ENCODE measurements at places on chromosomes 5 and 9.

- DNase-seq, result no peak
Observed at GRCh38 chr9:119689879-119690278, 320.6 kb upstream of the BRINP1 start.

DNA sequence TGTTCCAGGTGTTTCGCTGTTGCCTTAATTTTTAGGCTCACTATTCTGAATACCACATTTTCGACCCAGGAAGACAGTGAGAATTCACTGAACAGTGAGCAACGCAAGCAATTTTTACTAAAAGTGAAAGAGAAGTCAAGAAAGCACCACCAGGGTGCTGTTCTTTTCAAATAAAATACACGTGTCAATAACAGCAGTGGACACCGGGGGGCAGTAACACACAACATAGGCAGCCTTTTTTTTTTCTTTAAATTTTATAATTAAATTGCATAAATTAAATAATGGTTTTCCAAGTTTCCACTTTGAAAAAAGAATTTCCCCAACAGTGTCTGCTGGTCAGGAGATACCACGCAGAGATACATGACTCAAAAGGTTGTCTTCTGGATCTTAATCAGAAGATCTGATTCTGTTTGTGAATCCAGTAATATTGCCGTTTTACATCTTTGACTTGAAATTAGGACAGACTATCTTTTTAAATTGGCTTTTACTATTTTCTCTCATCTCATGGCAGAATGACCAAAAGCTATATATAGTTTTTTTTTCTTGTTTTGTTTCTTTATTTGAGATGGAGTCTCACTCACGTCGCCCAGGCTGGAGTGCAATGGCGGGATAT is 47.1 kb upstream of the SH3GL2 start:
- DNase-seq, result peak; percentile 26

DNA sequence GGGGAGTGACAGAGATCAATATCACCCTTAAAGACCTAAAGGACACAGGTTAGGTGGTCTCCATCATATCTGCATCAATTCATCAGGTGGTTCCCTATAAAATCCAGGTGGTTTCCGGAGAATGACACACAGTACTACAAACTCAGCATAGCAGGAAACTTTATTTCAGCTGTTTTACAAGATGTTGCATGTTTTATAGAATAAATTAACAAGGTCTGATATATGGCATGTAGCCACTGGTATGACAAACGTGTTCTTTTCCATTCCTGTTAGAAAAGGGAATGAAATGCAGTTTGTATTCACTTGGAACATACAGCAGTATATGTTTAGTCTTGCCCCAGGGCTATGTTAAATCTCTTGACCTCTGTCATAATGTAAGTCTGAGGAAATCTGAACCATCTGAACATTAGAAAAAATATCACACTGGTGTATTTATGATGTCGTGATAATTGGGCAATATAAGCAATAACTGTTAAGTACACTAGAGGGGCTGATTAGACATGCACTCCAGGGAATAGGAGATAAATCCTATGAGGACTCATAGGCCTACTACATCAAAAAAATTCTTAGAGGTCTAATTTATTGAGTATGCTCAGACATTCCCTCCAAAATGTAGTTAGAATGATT is 42.2 kb upstream of the TNFSF8 start:
- DNase-seq, result no peak

GRCh38 chr5:110371011-110371724 is 355.3 kb downstream of the TMEM232 start:
- DNase-seq, result no peak

GRCh38 chr5:160432196-160432595 is 10.5 kb downstream of the PTTG1 start:
- no peak for DNase-seq

- no peak for DNase-seq
Observed at GRCh38 chr5:148992265-148992664, 70.6 kb downstream of the SH3TC2 start.

DNA sequence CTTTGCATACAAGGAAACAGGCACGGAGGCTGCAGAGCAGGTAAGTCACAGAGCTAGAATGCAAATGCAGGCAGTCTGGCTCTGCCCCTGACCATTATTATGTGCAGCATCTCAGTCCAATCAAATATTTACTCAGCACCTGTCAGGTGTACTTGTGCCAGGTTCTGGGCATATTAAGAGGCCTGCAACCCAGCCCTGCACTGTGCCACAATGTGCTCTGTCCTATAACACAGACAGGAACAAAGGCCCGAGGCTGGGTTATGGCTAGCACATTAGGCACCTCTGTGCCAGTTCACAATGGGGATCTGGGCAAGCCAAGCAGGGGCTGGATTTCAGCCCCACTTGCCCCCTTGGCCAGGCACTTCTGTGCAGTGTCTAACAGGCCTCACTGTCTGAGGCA is 14.0 kb downstream of the ARL15 start:
- no peak for DNase-seq

DNA sequence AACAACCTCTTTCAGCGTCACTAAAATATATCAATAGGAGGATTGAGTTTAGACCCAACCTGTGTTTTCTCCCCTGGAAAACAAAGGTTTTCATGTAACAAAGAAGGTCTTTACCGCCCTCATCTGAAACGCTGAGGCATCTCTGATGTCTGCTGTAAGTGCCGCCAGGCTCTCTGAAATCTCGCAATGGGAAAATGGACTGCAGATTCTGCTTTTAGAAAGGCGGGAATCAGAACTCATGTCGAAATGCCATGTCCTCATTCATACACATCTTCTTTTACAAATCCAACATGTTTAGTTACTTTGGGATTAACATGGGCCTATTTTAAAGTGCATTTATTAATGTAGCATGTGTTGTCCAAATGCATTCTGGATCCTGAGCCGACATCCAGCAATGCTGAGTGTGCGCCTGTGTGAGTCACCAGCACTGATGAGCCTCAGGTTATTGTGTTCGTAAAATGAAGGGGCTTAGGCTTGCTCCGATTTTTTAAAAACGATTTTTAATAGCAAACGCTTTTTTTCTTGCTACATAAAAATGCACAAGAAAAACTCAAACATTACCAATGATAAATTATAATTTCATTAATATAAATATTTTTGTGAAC is 51.9 kb upstream of the PLEKHG4B start:
- no peak for DNase-seq

- DNase-seq, result no peak
Observed at GRCh38 chr5:114686356-114686755, 324.5 kb downstream of the KCNN2 start.

- DNase-seq, result no peak
Observed at GRCh38 chr9:109134167-109134578, 14.4 kb upstream of the TMEM245 start.

GRCh38 chr9:38687389-38687842 is 32.5 kb downstream of the FAM240B start:
- no peak for DNase-seq

DNA sequence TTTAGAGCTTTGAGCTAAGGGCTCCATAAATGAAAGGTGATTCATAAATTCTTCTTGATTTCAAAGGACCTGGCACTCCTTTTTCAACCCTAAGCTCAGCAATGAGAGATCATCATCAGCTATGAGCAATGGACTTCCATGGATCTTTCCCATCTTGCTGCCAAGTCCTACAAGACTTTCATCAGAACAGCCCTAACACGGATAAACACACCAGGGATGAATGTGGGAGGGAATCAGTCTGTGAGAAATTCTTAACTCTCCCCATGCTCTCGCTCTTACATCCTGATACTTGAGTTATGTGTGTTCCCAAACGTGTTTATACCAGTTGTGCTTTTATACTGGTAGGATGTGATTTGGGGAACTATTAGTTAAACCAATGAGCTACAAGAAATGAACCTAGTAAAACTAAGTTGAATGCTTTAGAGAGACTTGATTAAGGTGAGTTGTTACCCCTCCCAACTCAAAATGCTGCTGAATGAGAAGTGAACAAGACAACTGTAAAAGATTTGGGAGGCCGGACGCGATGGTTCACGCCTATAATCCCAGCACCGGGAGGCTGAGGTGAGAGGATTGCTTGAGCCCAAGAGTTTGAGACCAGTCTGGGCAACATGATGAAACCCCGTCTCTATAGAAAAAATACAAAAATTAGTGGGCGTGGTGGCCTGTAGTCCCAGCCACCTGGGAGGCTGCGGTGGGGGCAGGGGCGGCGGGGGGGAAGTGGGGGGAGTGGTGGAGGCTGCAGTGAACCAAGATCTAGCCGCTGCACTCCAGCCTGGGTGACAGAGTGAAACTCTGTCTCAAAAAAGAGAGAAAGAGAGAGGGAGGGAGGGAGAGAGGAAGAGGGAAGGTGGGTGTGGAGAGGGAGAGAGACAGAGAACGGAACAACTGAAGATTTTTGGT is 5.2 kb upstream of the RPL26L1 start:
- DNase-seq, result no peak

GRCh38 chr5:146218168-146218567 is 14.8 kb downstream of the RBM27 start:
- DNase-seq, result no peak

GRCh38 chr5:108436696-108437095 is 54.8 kb upstream of the FBXL17 start:
- no peak for DNase-seq

DNA sequence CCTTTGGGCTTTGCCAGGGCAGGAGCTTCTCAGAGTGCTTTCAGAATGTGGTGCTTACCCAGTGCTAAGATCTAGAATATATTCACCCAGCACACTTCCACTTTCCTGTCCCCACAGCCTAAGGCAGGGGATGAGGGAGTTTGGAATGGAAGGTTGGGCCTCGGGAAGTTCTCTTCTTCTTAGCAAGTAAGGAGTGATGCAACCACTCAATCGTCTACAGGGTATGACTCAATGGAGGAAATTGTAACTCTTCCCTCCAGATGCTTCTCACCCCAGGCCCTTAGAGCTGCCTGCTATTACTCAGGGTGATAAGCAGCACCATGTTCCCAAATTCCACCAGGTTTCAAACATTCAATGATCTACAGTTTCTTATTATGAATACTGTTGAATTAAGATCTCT is 30.8 kb upstream of the AGGF1 start:
- peak; percentile 52 for DNase-seq

- DNase-seq, result no peak
Observed at GRCh38 chr5:150612905-150613670, 27.4 kb upstream of the SYNPO start.

DNA sequence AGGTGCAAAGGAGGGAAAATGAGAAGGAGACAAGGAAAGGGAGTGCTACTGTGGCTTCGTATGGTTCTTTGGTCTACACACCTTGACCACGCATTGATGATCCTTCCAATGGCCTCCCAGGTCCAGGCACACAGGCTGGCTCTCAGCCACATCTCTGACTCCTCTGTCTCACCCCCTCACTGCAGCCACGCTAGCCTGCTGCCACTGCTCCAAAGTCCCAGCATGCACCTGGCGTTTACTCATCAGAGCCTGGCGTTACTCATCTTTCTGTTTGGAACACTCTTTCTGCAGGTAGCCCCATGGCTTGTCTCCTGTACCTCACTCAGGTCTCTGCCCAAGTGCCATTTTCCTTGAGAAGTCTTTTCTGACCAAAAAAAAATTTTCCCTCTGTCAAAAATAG is 195.5 kb downstream of the SNCAIP start:
- DNase-seq, result no peak

DNA sequence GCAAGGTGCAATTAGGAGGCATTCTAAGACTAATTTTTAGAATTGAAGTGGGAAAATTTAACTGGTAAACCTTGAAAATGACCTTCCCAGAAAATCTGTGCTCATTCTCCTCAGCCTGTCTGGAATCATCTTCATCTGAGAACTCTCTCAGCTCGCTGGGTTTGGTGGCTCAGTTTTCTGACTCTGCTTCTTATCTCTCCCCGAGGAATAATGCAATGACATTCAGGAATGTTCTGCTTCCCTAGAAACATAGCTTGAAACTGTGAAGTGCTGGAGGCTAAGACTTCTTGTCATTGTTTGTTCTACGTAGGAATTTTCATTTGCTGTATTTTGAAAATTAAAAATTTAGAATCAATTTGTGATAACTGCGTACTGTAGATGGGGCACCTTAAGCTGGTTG is 86.6 kb downstream of the KCNN2 start:
- no peak for DNase-seq

DNA sequence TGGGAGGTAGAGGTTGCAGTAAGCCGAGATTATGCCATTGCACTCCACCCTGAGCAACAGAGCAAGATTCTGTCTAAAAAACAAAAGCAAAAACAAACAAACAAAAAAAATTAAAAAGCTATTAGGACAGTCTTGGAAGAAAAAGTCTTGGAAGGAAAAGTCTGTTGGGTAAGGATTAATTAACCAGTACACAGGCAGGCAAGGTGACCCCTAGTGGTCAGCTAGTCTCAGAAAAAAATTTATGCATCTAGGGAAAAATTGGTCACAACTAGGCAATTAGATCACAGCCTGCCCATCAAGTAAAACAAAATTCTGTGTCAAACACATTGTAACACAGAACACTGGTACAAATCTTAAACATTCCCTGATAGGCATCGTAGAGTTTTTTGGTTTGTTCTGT is 6.7 kb upstream of the ANKRD18B start:
- peak; percentile 32 for DNase-seq

- DNase-seq, result no peak
Observed at GRCh38 chr5:58972301-58972700, 389.4 kb downstream of the RAB3C start.

DNA sequence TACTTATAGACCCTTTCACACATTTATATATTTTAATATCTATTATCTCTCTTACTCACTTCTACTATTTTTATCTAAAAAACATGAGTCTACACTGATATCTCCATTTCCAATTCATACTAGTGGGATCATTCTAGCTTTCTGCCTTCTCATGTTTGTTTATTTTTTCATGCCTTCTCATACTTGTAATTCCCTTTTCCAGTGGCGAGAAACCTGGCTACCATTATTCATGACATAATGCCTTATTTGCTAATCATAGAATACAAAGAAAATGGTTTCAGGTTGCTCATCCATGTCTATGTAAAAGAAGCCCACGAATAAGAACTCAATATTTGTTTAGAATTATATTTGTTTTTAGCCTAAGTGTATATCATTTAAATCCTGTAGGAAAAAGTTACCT is 232.7 kb upstream of the ACTBL2 start:
- no peak for DNase-seq

DNA sequence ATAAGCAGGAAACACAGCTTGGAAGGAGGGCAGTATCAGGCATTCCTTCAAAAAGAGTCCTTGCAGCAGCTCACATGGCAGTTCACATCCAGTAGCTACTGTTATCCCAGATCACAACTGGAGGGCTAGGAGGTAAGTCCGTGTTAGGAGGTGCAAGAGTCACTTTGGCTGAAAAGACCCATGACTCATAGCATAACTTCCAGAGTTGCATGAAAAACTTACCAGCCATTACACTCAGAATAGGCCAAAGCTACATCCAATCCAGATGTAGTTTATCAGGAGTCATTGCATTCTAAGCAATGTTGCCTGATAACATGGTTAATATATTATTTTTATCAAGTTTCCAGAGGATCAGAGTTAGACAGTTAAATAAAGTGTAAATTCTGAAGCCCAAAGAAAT is 1126.4 kb upstream of the SEMA6A start:
- no peak for DNase-seq

GRCh38 chr9:28342815-28343338 is 769.6 kb upstream of the C9orf72 start:
- DNase-seq, result no peak

- DNase-seq, result no peak
Observed at GRCh38 chr5:154970759-154971158, 29.9 kb downstream of the MRPL22 start.
